ENCODE measurements at places on chromosomes 4 and X. TPM values are rescaled to one million over a fixed set of nuclear protein-coding genes. Genes with fewer than 3 reads are reported as not detected.

XAGE5 gene
- not detected for total RNA-seq

KCND1 gene
- 8.2 TPM for total RNA-seq

ZNF280C gene
- total RNA-seq = 16.2 TPM

DNA sequence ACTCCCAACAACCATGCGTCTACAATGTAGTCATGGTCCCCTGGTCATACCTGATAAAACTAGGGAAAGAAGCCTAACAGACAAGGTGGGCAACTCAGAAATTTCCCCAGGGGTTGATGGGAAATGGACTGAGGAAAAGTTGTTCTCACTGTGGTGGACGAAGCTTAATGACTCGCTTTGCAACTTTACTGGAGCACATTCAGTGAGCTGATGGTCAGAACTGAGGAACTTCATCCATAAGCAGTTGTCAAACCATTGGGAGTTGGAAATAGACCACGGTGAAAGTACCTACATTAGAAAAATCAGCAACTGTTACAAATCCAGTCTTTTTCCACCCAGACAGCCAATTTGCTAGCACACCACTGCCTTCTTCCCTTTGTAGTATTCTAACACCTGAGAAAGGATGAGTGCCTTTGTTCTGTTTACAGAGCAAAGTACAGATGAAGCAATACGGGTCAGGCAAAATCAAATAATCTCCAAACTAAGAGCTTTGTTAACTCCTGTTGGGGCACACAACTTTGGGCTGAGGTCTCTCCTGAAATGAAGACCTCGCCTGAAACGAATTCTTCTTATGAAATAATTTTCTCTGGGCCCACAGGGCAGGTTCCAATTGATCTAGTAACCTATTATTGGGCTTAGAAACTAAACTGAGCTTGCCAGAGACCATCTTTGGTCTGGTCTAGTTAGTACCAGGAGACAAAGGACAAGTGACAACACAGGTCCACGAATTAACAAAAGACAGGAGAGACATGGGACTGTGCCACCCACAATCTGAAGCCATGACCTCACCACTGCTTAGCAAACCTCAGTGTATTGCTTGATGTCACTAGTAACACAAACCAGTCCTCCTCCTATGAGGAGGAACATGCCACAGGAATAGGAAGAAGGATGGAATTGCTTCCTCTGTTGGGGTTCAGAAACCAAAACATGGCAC is 58.9 kb upstream of the NFKB1 start:
- H3K27ac ChIP-seq = no peak overlapping the region
- H3K4me1 ChIP-seq = no peaks in the 10 kb centered on the region
- H3K36me3 ChIP-seq = no peaks in the 10 kb centered on the region
- H3K4me3 ChIP-seq = no peak overlapping the region

GRCh38 chr4:183098019-183098722 is 886 bp upstream of the WWC2 start:
- peak; percentile 40 for DNase-seq
- H3K27me3 ChIP-seq = peaks cover 22% of the 10 kb centered on the region
- H3K27ac ChIP-seq = peak overlapping the region; percentile 94
- H3K4me1 ChIP-seq = peaks cover 35% of the 10 kb centered on the region
- peaks cover 2% of the 10 kb centered on the region for H3K36me3 ChIP-seq

DNA sequence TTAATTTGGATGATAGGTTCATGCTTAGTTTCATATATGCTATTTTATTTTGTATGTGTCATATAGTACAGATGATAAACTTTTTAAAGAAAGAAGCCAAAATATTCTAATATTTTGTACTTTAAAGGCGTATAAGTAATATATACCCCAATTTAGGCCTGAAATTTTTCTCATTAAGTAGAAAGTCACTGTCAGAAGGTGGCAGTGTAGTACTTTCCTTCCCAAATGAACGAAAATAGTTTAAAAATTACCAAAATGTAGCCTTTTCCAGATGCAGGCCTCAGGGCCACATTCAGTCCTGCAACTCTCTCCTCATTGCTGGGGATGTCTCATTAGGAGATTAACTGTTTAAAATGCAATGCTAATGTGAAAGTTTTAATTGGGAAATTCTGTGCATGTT is 1263.6 kb downstream of the C4orf33 start:
- no peaks in the 10 kb centered on the region for H3K27me3 ChIP-seq
- no peaks in the 10 kb centered on the region for H3K36me3 ChIP-seq
- peaks cover 6% of the 10 kb centered on the region for H3K4me1 ChIP-seq

DNA sequence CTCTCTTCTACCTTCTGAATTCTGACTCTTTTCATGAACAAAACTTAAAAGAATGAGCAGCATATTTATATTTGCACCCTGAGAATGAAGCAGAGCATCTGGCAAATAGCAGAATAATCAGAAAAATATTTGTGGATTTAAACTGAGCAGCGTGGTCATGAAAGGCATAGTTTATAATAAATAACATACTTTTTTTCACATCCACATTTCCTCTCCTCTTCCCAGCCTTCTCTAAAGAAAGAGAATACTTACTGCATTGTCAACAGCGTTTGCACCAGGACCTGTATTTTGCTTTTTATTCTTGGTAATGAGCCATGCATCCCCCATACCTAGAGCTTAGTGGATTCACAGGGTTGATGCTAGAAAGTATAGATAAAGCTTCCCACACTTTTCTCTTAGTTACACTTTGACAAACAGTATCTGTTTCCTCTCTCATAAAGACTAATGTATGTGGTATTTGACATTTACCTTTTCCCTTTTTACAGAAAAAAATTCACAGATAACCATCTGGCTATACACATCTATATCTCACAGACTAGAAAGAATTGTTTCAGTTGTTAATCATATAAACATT is 131.5 kb downstream of the PRSS12 start:
- H3K4me3 ChIP-seq = no peak overlapping the region
- no peaks in the 10 kb centered on the region for H3K4me1 ChIP-seq
- DNase-seq = no peak
- H3K27ac ChIP-seq = no peak overlapping the region
- no peaks in the 10 kb centered on the region for H3K27me3 ChIP-seq

DNA sequence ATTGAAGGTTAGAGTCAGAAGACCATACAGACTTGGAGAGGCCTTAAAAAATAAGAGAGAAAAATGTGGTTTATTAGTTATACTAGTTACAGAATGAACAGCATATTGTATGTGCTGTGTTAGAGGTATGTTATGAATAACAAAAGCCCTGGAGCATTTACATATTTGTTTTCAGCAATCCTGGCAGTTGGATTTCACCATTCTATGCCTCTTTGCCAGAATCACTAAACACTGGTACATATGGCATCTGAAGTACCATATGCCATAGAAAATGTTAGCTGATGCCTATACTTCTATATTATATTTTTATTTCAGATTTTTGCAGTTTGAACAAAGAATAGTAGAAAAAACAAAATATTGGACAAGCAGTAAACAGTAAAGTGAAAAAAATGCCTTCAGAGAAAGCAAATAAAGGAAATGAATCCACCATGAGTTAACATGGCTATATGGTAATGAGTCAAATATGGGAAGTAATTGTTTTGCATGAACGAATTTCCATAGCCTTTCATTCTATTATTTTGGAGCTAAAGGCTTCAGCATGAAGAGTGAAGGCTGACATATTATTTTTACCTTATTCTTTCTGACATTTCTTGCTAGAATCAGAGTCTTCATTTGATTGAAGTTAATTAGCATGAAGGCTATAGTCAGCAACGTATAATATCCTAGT is 41.9 kb upstream of the PRDM8 start:
- no peaks in the 10 kb centered on the region for H3K36me3 ChIP-seq
- H3K27ac ChIP-seq = no peak overlapping the region
- DNase-seq = no peak

All from progenitor cell of endocrine pancreas (in vitro differentiated cells).